ENCODE measurements at places on chromosomes 16 and 17.

- DNase-seq = no peak
These were observed 209.2 kb downstream of the RPTOR start for GRCh38 chr17:80753685-80754345.

DNA sequence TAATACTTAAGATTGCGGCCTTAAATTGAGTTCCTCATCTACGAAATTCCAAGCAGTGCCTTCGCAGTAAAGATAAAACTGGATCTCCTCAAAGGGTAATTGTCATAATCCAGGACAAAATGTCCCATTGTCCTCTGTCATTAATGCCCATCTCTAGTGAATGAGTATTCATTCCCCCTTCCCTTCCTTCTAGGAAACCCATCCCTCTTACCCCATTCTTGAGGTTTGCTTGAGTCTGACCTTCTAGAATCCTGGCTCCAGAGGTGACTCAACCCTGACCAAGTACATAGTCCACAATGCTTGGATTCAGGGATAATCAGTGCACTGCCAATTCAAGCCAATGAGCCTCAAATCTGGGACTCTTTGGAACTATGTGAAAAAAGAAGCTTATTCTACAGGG, 47.0 kb upstream of the MAF start:
- no peak for DNase-seq

DNA sequence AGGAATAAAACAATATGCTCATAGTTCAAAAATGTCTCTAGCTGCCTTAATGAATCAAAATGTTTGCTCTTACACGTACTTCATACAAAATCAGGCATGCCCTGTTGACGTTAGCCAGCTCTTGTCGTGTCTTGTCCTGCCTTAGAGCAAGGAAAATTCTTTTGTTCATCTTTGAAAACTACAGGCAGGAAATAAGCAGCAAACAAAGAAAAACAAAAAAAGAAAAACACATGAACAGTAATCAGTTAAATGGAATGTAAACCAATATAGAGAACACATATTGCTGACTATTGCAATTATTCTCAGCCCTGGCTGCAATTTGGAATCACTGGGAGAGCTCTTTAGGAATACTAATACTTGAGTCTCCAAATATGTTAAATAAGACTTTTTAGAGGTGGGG, 1.7 kb downstream of the CAPNS2 start:
- DNase-seq = no peak

DNA sequence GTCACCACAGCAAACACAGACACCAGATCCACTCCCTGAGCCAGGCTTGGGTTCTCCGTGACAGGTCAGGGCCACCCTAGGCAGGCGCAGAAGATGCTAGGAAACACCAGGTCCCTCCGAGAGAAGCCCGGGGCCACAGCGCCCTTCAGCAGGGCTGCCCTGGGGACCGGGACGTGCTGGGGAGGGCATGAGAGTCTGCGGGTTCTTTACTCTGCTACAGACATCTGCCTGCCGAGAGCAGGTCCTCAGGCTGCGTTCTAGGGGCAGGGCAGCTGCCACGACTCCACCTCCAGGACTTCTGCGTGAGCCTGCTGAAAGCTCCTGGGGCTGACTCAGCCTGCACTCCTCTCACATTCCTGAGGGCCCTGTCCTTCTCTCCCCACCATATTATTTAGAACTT, 11.4 kb downstream of the MYLK3 start:
- DNase-seq = no peak

DNA sequence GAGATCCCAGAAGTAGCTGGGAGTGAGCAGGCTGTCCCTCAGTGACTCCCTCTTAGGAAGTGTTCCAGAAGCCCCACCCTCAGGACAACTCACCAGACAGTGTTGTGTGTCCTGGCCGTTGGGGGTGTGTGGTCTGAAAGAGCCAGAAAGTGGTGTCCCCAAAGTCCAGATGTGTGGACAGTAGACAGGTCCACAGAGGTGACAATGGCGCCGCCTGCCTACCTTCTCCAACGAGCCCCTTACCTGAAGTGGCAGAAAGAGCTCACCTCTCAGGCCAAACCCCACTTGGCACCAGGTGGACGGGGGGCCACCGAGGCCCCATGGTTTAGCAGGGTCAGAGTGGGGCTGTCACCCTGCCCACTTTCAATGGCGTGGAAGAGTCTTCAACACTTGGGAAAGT, 19.9 kb downstream of the C17orf100 start:
- no peak for DNase-seq

- peak; percentile 28 for DNase-seq
These were observed 35.5 kb downstream of the KSR1 start for GRCh38 chr17:27491713-27492190.

DNA sequence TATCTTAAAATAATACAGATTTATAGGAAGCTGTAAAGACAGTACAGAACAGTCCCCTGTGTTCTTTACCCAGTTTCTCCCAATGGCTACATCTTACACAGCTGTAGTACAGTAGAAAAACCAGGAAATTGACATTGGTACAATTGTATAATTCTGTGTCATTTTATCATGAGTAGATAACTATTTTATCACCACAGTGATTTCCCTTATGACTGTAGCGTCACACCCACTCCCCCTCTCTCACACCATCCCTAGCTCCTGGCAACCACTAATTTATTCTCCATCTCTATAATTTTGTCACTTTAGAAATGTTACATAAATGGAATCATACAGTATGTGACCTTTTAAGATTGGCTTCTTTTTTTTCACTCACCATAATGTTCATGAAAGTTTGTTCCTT, 30.9 kb downstream of the CLTC start:
- DNase-seq = no peak

GRCh38 chr17:51646539-51646938, 386.2 kb downstream of the UTP18 start:
- DNase-seq = no peak

GRCh38 chr17:72021417-72022041, 99.3 kb upstream of the SOX9 start:
- DNase-seq = no peak

DNA sequence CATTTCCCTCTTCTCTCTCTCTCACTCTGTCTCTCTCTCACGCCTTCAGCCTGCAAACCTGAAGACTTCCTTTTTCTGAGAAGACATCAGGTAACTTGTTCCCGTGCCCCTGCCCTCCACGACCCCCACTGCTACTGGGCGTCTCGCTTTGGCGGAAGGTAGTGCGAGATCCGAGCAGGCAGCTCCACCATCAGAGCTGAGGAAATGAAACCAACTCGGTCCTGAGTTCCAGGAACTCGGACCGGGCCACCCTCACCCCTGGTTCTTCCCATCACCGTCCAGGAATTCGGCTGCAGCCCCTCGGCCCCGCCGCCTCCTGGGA, 585 bp downstream of the MLKL start:
- no peak for DNase-seq
